ENCODE measurements at places on chromosomes 11 and 22. TPM values are rescaled to one million over a fixed set of nuclear protein-coding genes. Genes with fewer than 3 reads are reported as not detected.
A peak's percentile ranks its signal among the peaks of the same experiment; 100 is the strongest.

GRCh38 chr11:105179542-105180278, 40.1 kb upstream of the CARD18 start:
- no peaks in the 10 kb centered on the region for H3K27me3 ChIP-seq
- H3K4me3 ChIP-seq: no peak overlapping the region
- no peaks in the 10 kb centered on the region for H3K36me3 ChIP-seq
- H3K27ac ChIP-seq: no peak overlapping the region
- H3K4me1 ChIP-seq: no peaks in the 10 kb centered on the region

The RAG2 gene
- not detected for total RNA-seq

DNA sequence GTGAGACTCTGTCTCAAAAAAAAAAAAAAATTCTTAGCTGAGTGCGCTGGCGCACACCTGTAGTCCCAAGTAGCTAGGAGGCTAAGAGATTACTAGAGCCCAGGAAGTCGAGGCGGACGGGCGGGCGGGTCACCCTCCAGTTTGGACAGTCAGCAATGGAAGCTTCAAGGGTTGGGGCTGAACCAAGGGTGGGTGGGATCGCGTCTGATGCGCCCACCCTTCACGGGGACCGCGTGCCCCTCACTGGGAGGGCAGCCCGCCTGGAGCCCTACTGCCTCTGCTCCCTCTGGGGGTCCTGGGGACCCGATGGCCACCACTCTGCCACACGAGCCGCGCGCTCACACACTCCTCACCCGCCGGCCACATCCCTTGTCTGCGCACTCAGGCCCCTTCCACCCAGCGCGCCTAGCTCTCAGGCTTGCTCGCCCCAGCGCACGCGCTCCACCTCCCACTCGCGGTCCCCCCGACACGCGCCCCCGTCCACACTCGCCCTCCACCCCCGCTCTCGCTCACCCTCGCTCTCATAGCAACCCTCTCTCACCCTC, 494 bp downstream of the CHID1 start:
- peaks cover 30% of the 10 kb centered on the region for H3K4me1 ChIP-seq
- H3K4me3 ChIP-seq: peak overlapping the region; percentile 95
- peak overlapping the region; percentile 94 for H3K27ac ChIP-seq
- peaks cover 3% of the 10 kb centered on the region for H3K36me3 ChIP-seq

The OR52E8 gene
- not detected for total RNA-seq

DNA sequence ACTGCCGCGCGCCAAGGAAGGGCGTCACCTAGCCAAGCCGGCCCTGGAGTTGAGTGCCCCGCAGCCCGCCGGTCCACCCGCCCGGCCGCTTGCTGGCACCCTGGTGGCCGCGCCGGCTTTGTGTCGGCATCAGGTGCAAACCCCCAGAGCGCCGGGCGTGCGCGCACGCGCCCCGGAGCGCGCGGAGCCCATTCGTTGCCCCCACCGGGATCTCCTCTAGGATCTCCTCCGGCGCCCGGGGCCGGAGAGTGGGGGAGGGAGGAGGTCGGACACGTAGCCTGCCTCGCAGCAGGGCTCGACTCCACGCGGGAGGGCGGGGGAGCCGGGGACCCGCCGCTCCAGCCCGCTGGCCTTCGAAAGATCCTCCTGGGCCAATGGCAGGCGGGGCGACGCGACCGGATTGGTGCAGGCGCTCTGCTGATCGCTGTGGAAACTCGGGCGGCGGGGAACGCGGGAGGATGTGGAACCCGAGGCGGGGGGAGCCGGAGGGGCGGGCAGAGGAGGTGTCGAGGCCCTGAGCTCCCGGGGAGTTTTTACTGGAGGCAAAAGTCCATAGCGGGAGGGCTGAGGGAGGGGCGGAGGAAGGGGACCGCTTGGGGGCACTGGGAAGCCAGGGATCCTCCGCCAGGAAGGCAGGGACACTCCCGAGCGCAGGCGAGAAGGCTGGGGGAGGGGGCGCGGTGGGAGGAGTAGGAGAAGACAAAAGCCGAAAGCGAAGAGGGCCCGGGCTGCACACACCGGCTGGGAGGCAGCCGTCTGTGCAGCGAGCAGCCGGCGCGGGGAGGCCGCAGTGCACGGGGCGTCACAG, at the start of gene FADS2:
Gene FADS2, plus strand, starts transcription at position 730 of the 808 bp plus-strand sequence. CDS start 91 bp downstream, outside the sequence.
- peak within 1 kb of the TSS; percentile 64 for H3K4me3 ChIP-seq
- H3K27me3 ChIP-seq: no peaks in the 10 kb centered on the region
- no peaks in the 10 kb centered on the region for H3K36me3 ChIP-seq
- H3K27ac ChIP-seq: peak within 1 kb of the TSS; percentile 77
- DNase-seq: peak; percentile 99

DNA sequence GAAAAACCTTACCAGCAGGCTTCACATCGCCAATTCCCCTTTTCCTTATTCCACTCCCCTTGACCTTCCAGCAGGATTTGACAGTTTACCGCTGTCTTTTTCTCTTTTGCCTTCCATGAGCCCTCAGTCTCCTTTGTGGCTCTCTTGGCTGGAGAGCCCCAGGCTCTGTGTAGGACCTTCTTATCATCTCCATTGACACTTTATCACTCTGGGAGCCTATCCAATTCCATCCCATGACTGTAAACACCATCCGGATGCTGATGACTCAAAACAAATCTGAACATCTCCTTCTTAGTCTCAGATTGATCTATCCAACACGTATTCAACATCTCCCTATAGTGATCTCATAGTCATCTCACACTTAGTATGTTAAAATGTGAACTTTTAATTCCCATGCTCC, 36.0 kb downstream of the HTR3A start:
- H3K36me3 ChIP-seq: no peaks in the 10 kb centered on the region
- H3K4me1 ChIP-seq: no peaks in the 10 kb centered on the region
- peaks cover 44% of the 10 kb centered on the region for H3K27me3 ChIP-seq
- no peak overlapping the region for H3K27ac ChIP-seq

DNA sequence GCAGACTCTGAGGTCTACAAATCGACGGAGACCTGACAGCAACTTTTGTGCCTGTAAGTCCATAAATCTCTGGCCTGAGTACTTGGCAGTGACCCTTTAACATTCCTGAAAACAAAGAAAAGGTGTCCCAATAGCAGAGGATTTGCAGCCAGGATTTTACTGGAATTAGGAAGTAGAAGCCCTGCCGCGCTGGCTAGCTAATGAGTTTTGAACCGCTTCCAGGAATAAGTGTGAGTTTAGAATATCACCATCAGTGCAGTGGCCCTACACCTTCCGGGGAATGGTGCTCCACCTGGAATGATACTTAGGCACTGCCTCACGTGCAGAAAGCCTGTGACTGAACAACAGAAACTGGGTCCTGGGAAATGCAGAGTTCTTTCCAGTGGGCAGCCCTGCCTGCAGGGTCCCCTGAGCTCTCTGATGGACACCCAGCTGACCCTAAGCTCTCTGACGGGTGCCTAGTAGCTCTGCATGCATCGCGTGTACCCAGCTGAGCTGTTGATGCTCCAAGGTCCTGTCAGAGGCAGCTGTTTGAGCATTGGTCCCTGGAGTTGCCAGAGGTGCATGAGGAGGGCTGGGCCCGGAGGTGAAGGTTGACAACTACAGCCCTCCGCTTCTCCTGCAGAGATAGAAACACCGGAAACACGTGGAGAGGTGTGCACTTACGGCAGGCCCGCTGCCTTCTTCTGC, 380.9 kb downstream of the TBC1D22A start:
- DNase-seq: no peak
- no peaks in the 10 kb centered on the region for H3K27me3 ChIP-seq
- H3K36me3 ChIP-seq: peaks cover 3% of the 10 kb centered on the region
- no peaks in the 10 kb centered on the region for H3K4me1 ChIP-seq
- H3K4me3 ChIP-seq: no peak overlapping the region

The FOSL1 gene
- 8.7 TPM for total RNA-seq

GRCh38 chr11:61922539-61922938, 5.2 kb upstream of the RAB3IL1 start:
- peaks cover 64% of the 10 kb centered on the region for H3K4me1 ChIP-seq
- H3K27me3 ChIP-seq: no peaks in the 10 kb centered on the region
- DNase-seq: peak; percentile 96
- H3K27ac ChIP-seq: peak overlapping the region; percentile 86
- no peaks in the 10 kb centered on the region for H3K36me3 ChIP-seq

DNA sequence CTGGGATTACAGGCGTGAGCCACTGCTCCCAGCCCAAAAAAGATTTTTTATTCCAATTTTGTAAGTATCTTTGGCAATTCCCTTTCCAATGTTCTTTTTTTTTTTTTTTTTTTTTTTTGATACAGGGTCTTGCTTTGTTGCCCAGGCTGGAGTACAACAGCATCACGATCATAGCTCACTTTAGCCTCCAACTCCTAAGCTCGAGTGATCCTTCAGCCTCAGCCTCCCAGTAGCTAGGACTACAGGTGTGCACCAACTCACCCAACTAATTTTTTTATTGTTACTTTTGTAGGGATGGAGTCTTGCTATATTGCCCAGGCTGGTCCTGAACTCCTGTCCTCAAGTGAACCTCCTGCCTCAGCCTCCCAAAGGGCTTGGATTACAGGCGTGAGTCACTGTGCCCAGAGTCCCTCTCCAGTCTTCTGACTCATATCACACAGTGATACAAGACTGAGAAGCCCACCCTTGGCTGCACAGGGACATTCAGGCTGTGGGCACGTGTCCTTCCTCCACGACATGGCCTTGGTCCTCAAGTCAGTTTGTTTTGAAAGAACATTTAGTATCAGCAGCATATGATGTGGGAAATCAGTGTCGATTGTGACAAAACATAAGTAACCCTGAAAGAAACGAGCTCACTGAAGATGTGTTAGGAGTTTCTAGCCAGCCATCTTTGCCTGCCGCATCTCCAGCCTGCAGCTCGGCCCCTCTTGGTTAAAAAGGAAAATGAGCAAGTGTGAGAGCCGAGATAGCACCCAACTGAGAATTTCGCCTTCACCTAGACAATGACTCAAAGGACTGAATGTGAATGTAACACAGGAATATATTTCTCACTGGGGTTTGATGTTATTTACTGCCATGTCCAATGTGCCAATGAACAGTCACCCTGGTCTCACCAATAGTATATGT, 175.5 kb downstream of the MN1 start:
- H3K27me3 ChIP-seq: no peaks in the 10 kb centered on the region
- no peaks in the 10 kb centered on the region for H3K36me3 ChIP-seq
- H3K4me1 ChIP-seq: no peaks in the 10 kb centered on the region
- no peak for DNase-seq
- H3K27ac ChIP-seq: no peak overlapping the region
- H3K4me3 ChIP-seq: no peak overlapping the region

GRCh38 chr11:32658639-32659406, 75.2 kb downstream of the EIF3M start:
- H3K27ac ChIP-seq: no peak overlapping the region
- H3K36me3 ChIP-seq: no peaks in the 10 kb centered on the region
- no peak overlapping the region for H3K4me3 ChIP-seq
- no peak for DNase-seq

The FGF4 gene
- not detected for total RNA-seq

DNA sequence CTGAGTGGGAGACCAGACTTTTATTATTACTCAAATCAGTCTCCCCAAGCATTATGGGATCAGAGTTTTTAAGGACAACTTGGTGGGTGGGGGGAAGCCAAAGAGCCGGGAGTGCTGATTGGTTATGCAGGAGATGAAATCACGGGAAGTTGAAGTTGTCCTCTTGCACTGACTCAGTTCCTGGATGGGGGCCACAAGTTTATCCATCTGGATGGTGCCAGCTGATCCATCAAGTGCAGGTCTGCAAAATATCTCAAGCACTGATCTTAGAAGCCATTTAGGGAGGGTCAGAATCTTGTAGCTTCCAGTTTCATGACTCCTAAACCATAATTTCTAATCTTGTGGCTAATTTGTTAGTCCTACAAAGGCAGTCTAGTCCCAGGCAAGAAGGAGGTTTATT, 53.5 kb upstream of the LMO1 start:
- H3K36me3 ChIP-seq: no peaks in the 10 kb centered on the region
- no peaks in the 10 kb centered on the region for H3K4me1 ChIP-seq

The LINC01488 gene
- not detected for total RNA-seq

DNA sequence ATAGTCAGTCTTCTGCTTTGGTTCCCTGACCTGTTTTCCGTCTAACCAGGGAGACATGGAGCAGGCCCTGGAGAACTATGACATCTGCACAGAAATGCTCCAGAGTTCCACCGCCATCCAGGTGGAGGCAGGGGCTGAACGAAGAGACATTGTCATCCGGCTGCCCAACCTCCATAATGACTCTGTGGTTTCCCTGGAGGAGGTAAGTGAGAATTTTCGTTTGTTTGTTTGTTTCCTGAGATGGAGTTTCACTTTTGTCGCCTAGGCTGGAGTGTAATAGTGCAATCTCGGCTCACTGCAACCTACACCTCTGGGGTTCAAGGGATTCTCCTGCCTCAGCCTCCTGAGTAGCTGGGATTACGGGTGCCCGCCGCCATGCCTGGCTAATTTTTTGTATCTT, 52.9 kb downstream of the CABIN1 start:
- peaks cover 27% of the 10 kb centered on the region for H3K4me1 ChIP-seq
- H3K27me3 ChIP-seq: no peaks in the 10 kb centered on the region
- peaks cover 93% of the 10 kb centered on the region for H3K36me3 ChIP-seq
- DNase-seq: no peak
- no peak overlapping the region for H3K27ac ChIP-seq

All from esophagus muscularis mucosa (tissue), 4 donors.